ENCODE measurements at places on chromosomes 6 and 20.

DNA sequence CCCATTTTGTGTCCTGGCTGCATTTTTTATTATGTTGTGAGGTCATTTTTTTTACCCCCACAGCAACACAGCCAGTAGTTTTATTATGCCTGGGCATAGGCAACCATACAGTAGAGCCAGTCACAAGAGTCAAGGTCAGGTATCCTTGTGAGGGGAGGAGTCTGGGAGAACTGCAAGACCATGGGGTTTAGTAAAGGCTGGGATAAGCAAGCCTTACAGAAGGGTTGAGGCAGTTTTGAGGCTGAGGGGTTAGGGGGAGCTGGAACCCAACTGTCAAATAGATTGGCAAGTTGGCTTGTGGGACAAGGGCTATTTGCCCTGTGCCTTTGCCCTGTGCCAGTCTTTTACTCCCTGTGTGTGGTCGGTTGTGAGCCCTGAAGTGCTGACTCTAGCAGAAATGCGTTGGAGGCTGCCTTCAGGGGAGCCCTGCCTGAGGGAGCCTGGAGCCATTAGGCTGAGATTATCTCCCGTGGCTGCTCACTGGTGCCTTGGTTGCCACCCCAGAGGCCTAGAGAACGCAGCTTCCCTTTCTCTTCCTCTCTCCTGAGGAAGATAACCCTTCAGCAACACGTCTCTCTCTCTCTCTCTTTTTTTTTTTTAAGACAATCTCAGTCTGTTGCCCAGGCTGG, 31.1 kb downstream of the RALY start:
- DNase-seq, result no peak

GRCh38 chr20:44582311-44583025, at the start of gene PKIG:
Gene PKIG, plus strand, starts transcription at chr20:44582579. Its CDS starts 31,978 bp downstream, at chr20:44614557.
- DNase-seq, result peak; percentile 89

- no peak for DNase-seq
Measured at GRCh38 chr6:31877651-31878161, 1.1 kb downstream of the SLC44A4 start.

- no peak for DNase-seq
Measured at GRCh38 chr6:7451326-7451725, 61.7 kb downstream of the RIOK1 start.

DNA sequence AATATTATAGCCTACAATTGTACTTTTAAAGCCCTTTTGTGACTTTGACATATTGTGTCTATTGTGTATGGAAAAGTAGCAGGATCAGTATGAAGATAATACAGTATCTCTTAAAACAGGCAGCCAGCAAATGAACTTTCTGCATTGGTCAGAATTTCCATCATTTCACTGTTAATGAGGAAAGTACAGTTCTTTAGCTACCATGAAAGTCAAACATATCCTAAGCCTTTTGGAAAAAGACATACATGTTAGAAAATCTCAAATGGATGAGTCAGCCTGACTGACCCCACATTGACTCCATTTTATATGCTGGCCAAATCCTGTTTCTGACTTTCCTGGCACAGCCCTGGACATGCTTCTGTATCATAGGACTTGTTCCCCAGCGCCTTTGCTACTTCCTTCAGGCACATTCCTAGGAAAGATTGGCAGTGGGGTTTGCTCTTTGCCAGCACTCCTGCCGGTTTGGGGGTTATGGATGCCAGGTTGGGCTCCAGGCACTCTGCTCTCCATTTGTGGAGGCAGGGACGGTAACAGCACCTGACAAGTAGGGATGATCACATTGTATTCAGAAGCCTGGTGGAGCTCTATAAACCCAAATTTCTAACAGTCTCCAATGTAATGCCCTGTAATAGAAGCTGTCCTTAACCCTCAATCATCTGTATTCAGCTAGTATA, 43.7 kb downstream of the TOP1 start:
- peak; percentile 87 for DNase-seq

DNA sequence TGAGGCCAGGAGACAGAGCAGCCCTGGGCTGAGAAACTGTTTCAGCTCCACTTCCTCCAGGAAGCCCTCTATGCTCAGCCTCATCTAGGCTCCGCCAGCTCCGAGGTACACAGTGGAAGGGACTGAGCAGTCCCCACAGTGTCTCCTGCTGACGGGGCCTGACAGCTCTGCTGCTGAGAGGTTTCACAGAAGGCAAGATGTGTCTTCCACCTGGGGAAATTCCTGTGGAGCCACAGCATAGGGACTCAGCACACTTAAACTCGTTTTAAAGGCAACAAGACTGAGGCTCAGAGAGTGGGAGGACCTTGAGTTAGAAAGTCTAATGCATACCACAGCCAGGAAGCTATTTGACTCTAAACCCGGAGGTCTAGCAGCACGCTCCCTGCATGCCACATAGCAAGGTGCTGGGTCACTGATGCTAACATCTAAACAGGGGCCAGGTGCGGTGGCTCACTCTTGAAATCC, 6.8 kb downstream of the ADA start:
- no peak for DNase-seq

GRCh38 chr6:129989396-129989795, 29.0 kb upstream of the L3MBTL3 start:
- no peak for DNase-seq

Measured in fibroblast of skin of right biceps (primary cell).